Activated CD8-positive, alpha-beta memory T cell treated with anti-CD3 and anti-CD28 coated beads, Interleukin-2, amount 50 U/mL, for 4 hours (primary cell): ENCODE measurements at places on chromosomes 16 and 17.

DNA sequence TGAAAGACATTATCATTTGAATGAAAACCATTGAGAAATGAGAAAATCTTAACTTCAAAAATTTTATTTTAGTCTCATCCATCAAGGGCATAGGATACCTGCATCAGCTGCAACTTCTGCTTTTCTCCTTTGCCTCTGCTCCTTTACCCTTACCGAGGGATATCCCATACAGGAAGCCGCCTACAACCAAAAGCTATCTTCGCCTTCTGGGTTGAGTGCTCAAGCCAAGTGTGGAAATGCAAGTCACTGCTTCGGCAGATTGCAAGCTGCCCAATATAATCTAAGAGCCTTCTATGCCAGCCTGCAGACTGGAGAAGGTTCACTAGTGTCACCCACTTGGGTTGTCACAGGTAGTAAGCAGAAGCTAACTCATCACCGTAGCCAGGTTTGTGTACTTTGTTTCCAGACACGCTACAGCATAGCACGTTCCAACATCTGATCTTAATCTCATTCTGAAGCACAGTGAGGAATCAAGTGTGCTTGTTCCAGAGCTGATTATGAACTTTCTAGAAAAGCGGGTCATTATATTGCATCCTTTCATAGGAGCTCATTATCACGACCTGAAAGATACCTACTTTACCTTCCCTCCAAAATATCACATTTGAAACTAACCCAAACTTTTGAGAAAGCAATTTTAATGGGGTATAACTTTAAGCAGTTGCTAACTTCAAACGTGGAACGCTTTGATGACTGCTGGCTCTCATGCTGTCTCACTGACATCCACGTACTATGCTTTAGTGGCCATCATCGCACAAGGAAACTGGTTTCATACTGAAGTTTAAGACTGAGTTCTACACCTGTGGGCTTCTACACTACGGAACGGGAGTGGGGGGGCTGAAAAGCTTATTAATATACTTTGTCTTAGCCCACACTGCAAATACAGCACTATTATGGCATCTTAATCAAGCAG is 8.0 kb upstream of the UNK start:
- DNase-seq: no peak

DNA sequence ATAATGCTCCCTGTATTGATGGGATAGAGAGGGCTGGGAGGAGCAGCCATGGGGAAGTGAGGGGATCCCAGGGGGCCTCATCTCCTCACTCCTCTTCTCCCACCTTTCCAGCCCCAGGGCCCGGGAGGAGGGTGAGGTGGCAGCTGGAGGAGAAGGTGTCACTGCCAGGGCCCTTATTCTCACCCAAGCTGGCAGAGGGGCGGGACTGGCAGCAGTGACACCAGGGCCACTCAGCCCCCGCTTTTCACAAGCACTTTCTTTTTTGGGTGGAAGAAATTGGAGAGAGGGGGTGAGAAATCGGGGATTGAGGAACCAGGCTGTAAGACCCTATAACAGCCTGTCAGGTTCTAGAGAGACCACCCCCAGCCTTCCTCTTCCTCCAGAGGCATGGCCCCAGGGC is 2.4 kb upstream of the TBX21 start:
- DNase-seq: no peak

DNA sequence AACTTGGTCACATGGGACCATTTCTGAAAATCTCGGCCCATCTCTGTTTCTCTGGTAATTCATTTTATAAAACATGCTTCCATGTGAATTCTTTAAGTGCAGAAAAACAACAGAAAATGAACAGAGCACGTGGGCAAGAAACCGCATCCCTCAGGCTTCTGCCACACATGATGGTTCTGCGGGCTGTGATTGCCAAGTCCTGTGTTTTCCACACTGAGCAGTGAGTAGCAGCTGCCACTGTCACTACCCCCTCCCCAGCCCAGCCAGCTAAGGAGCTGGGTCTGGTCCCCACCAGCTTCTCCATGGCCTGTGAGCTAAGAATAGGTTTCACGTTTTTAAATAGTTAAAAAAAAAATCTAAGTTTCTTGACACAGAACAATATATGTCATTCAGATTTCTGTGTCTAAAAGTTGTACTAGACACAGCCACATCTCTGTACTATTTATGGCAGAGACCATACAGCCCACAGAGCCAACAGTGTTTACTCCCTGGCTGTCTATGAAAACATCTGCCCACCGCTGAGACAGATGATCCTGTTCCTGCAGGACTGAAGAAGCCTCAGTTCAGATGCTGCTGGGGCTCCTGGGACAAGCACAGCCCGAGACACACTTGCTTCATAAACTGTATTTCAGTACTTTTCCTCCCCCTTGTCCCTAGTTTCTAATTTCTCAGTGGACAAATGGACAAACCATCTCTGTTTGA is 41.5 kb downstream of the USP22 start:
- DNase-seq: no peak

- no peak for DNase-seq
These were observed 57.1 kb downstream of the GTF3C1 start for GRCh38 chr16:27492588-27492979.

DNA sequence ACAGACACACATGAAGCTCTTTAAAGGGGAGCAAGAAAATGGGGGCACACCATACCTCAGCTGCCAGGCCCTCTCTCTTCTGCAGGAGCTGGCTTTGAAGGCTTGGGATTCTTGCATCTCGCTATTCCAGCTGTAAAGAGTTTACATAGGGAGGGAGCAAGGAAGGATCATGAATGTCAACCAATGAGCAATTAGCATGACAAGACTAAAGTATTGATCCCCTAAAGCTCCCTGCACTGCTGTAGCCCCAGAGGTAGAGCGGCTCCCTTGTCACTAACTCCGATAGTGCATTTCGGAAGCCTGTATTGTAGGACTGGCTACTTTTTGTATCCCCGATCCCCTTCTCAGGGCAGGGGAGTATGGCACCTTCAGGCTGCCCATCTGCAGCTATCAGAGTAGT is 113.4 kb upstream of the PMFBP1 start:
- no peak for DNase-seq

DNA sequence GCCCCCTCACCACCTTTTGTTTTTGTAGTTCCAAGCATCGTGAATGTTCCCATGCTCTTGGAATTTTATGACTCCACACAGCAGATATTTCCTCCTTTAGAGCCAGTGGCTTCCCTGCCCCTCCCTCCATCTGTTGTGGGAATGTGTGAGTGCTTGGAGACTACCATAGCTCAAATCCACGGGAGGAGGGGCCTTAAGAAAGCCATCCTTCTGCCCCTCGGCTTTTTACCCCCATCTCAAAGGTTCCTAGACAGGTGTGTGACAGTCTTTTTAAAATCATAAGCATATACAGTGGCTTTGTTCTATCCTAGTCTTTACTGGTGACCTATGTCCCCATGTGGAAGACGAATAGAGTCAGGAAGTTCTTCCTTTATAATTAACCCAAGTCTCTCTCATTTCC is 47.2 kb downstream of the YPEL2 start:
- no peak for DNase-seq

DNA sequence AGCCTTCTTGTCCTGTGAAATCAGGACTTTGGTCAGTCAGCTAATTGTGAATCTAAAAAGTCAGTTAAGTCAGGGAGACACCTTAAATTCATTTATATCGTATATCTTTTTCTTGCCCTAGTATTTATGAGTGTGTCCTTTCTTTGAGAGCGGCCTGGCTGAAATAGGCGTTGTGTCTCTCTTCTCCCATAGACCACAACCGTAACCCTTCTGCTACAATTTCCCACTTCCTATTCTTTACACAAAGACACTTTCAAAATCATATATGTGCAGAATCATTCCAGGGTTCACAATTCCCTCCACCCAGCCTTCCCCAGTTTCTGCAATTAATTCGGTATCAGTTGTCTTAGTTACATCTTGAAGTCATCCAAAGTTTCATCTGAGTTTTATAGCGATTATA is 14.0 kb upstream of the COTL1 start:
- no peak for DNase-seq

- DNase-seq: no peak
These were observed 4.4 kb upstream of the TMEM204 start for GRCh38 chr16:1528921-1529537.

DNA sequence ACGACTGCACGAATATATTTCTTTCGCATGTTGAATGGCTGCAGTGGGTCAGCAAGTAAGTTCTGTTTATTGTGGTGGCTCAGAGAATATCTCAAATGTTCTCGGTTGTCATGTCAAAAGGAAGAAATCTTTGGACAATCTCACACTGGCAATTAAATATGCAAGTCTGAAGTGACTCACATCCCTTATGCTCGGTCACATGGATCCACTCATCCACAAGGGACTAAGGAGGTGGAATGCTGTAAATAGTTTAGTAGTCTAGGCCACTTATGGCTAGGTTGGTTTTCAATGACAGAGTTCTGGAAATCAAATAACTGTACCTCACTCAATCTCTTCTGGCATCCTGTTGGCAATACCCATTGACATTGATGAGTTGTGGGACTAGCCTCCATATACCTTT is 33.0 kb upstream of the PMP22 start:
- DNase-seq: no peak

GRCh38 chr16:3821184-3821583 is 59.3 kb downstream of the CREBBP start:
- no peak for DNase-seq
